ENCODE measurements at places on chromosomes 3 and 15. TPM values are rescaled to one million over a fixed set of nuclear protein-coding genes. Genes with fewer than 3 reads are reported as not detected.

GRCh38 chr3:194100856-194101390 is 35.0 kb upstream of the HES1 start:
- H3K36me3 ChIP-seq: no peaks in the 10 kb centered on the region
- H3K27me3 ChIP-seq: peaks cover 11% of the 10 kb centered on the region
- no peak for DNase-seq

The TRAIP gene
- total RNA-seq: 15.6 TPM

DNA sequence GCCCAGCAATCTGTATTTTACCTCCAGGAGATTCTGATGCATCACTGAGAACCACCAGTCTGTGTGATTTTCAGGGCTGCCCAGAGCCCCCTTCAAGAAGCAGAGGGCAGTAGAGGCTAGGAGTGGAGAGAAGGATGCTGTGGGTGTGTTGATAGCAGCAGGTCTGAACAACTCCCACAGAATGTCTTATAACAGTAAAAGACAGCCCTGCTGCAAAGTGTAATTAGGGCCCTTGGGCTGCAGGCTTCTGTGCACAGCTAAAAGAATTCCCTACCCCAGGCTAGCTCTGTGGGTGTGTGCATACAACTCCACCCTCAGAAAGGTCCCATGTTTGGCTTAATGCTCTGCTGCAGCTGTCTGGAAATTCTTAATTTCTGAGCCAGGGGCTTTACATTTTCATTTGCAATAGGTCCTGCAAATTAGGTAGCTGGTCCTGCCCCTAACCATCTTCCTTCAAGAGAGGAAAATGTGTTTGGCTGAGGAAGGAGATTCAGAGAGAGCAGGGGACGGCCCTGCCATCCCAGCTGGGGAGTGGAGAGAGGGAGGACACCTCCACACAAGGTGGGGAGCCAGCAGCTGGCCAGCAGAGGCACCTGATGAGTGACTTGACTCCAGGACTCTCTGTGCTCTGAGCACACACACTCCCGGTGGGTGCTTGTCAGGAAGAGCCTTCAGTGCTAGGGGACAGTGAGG is 43.2 kb upstream of the RAB6B start:
- no peak overlapping the region for H3K4me3 ChIP-seq
- no peaks in the 10 kb centered on the region for H3K36me3 ChIP-seq

DNA sequence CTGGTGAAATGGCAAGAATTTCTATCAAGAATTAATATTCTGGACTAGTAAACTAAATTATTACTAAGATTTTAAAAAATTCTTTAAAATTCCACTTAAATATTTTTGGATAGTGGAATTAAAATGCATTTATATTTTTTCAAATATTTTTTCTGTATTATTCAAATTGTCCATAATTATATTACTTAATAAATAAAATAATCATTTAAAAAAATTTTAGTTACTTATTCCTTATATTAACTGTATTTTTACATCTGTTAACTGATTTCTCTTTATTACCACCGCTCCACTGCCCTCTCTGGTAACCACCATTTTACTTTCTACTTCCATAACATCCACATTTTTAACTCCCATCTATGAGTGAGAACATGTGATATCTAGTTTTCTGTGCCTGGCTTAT is 828.4 kb downstream of the VGLL3 start:
- no peaks in the 10 kb centered on the region for H3K36me3 ChIP-seq
- no peaks in the 10 kb centered on the region for H3K4me1 ChIP-seq
- H3K27ac ChIP-seq: no peak overlapping the region
- no peak for DNase-seq
- H3K27me3 ChIP-seq: no peaks in the 10 kb centered on the region

DNA sequence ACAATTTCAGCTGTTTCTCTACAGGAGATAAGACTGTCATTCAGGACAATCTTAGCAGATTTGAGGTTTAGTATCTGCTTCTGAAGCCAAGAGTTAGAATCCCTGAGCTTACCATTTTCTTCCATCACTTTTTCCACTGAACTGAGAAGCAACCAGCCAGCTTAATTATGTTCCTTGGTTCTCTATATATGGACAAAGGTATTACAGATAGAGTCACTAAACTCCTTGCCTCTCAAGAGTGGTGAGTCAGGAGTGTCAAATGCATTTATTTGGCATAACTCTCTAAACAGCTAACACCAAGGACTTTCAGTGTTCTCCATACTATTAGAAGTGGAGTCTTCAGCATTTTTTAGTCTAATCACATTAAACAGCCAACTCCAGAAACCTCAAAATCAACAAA is 239.3 kb downstream of the ALCAM start:
- H3K4me1 ChIP-seq: peaks cover 10% of the 10 kb centered on the region
- no peak overlapping the region for H3K4me3 ChIP-seq
- DNase-seq: no peak
- H3K36me3 ChIP-seq: no peaks in the 10 kb centered on the region

GRCh38 chr3:10955711-10956453 is 36.7 kb upstream of the SLC6A1 start:
- DNase-seq: peak; percentile 95
- H3K4me3 ChIP-seq: peak overlapping the region; percentile 12
- H3K27ac ChIP-seq: peak overlapping the region; percentile 99

- no peak for DNase-seq
- no peak overlapping the region for H3K4me3 ChIP-seq
- H3K27me3 ChIP-seq: no peaks in the 10 kb centered on the region
- no peak overlapping the region for H3K27ac ChIP-seq
- H3K36me3 ChIP-seq: no peaks in the 10 kb centered on the region
- no peaks in the 10 kb centered on the region for H3K4me1 ChIP-seq
Observed at GRCh38 chr3:194395212-194395611, 3.9 kb downstream of the GP5 start.

DNA sequence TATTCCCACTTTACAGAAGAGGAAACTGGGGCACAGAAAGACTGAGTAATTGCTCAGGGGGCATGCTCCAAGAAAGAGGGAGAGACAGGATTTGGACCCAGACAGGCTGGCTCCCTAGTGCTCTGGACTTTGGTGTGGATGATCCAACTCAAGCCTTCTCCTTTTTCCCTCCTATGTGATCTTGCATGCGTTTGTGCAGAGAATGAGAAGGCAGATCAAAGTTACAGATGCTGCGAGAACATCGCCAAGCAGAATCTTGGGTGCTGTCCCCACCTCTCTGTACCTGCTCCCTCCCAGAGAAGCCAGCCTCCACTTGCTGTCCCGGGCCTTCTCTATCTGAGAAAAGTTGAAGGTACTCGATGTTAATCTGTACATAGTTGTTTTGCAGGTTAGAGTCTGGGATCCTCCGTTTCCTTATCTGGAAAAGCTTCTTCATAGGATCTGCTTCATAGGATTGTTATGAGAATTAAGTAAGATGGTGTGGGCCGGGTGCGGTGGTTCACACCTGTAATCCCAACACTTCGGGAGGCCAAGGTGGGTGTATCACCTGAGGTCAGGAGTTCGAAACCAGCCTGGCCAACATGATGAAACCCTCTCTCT is 10.2 kb downstream of the GNB5 start:
- H3K27ac ChIP-seq: no peak overlapping the region
- no peak overlapping the region for H3K4me3 ChIP-seq
- H3K4me1 ChIP-seq: no peaks in the 10 kb centered on the region
- no peak for DNase-seq
- no peaks in the 10 kb centered on the region for H3K36me3 ChIP-seq

- no peaks in the 10 kb centered on the region for H3K4me1 ChIP-seq
- H3K27me3 ChIP-seq: no peaks in the 10 kb centered on the region
- no peak for DNase-seq
- no peak overlapping the region for H3K4me3 ChIP-seq
- no peaks in the 10 kb centered on the region for H3K36me3 ChIP-seq
- no peak overlapping the region for H3K27ac ChIP-seq
Observed at GRCh38 chr3:108511055-108511454, 659 bp upstream of the MYH15 start.

GRCh38 chr3:127149621-127150310 is 43.2 kb upstream of the PRR23E start:
- H3K27me3 ChIP-seq: no peaks in the 10 kb centered on the region
- no peaks in the 10 kb centered on the region for H3K4me1 ChIP-seq
- no peak for DNase-seq
- H3K36me3 ChIP-seq: no peaks in the 10 kb centered on the region

DNA sequence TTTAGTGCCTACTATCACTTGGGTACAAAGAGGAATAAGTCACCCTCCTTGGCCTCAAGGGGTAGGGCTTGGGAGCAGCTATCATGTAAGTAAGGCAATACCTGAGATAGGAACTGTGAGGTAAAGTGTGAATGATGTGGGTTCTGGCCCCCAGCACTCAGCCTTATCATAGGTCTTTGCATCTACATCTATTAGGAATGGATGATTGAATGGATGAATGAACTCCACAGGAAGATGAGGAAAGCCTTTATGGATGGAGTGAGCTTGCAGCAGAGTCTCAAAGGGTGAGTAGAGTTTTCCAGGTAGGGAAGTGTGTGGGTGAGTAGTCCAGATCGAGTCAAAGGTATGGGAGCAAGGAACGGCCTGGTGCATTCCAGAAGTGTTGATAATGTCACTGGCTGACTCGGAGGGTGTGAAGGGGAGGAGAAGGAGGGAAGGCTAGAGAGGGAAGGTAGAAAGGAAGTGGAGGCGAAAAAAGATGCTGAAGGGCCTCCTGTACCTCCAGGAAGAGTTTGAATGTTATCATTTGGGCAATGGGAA is 13.1 kb upstream of the ABHD2 start:
- no peak for DNase-seq
- no peak overlapping the region for H3K27ac ChIP-seq

Measured in SJCRH30 (cell line).